ENCODE measurements at places on chromosomes 13 and 19. TPM values are rescaled to one million over a fixed set of nuclear protein-coding genes. Genes with fewer than 3 reads are reported as not detected.
A peak's percentile ranks its signal among the peaks of the same experiment; 100 is the strongest.

DNA sequence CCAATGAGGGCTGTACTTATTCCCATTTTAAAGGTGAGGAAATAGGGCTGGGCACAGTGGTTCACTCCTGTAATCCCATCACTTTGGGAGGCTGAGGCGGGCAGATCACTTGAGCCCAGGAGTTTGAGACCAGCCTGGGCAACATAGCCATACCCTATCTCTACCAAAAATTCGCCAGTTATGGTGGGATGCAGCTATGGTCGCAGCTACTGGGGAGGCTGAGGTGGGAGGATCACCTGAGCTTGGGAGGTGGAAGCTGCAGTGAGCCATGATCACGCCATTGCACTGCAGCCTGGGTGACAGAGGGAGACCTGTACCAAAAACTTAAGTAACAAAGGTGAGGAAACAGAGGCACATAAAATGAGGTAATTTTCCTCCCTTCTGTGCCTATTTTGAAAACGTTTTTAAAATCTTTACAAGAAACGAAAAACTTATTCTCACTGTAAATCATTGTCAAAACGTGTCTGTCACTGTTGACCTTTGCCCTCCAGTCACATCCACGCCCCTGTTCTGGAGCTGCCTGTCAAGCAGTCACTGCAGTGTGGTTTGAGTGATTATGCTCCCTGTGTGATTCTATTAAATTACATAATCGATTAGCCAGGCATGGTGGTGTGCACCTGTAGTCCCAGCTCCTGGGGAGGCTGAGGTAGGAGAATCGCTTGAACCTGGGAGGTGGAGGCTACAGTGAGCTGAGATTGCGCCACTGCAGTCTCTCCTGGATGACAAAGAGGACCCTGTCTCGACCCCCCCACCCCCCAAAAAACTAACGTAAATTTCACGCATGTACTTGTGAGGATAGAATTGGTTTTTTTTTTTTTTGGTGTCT lies 12.5 kb downstream of the NOP53 start:
- peaks cover 46% of the 10 kb centered on the region for H3K36me3 ChIP-seq
- H3K4me1 ChIP-seq: no peaks in the 10 kb centered on the region
- H3K4me3 ChIP-seq: no peak overlapping the region
- H3K27me3 ChIP-seq: no peaks in the 10 kb centered on the region
- DNase-seq: no peak

DNA sequence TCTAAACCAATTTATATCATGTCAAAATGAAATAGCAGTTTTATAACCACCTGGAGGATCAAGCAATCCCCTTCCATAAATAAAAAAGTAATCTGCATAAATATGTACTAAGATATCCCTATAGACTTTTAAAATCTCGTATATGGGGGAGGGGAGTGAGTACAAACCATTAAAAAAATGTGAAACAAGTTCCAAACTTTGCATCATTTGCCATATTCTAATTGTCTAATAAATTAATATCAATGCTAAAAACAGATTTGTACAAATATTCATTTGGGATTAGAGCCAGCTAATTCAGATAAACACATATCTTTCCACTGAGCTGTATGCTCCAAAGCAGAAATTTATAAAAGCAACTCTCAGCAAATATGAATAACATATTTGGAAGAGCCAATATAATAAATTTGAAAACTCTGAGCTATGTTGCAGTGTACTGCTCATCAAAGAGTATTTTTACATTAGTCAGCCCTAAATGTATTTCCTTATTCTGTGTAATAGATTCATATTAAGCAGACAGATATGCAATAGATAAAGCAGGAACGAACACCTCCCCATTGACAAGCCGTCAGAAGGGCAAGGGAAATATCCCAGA lies 970.2 kb downstream of the EFNB2 start:
- no peak overlapping the region for H3K27ac ChIP-seq
- H3K4me1 ChIP-seq: no peaks in the 10 kb centered on the region
- no peak overlapping the region for H3K4me3 ChIP-seq
- H3K27me3 ChIP-seq: no peaks in the 10 kb centered on the region

GRCh38 chr19:48953990-48954594 lies 583 bp upstream of the BAX start:
- peak overlapping the region; percentile 78 for H3K4me3 ChIP-seq
- peaks cover 34% of the 10 kb centered on the region for H3K36me3 ChIP-seq
- peak overlapping the region; percentile 84 for H3K27ac ChIP-seq
- no peaks in the 10 kb centered on the region for H3K27me3 ChIP-seq
- no peak for DNase-seq

- no peaks in the 10 kb centered on the region for H3K27me3 ChIP-seq
- no peak overlapping the region for H3K27ac ChIP-seq
Measured at GRCh38 chr19:18969931-18970659, 29.1 kb upstream of the HOMER3 start.

DNA sequence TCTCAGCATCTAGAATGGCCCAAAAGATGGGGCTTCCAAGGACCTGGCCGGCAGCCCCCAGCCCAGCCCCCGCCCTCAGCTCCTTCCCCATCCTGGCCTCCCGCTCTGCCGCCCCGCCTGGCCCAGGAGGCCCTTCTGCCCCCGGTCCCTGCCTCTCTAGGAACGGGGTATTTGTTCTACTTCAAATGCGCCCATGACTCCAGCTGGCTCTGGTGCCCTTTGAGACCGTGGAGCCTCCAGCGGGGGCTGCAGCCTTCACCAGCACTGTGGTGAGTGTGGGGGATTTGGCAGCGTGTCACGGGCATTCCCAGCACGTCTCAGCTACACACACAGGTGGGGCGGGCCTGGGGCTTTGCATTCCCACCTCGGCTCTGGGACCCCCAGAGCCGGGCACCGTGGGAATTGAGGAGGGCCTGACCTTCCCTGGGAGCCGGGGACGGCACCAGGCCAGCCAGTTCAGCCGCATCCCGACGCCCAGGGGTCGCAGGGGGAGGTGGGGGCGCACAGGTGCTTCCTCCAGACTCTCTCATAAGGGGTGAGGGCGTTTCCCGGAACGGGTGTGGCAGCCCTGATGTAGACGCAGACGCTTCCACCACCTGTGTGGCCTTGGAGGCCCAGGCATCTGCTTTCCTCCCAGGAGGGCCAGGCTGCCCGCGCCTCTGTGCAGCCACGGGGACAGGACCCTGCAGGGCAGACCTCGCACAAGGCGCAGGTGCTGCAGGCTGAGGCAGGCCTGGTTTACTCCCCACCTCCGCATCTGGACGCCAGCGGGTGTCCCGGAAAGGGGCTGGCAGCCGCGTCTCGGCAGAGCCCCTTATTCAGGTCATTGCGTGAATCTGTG lies 947 bp downstream of the ATP4B start:
- no peaks in the 10 kb centered on the region for H3K4me1 ChIP-seq
- H3K4me3 ChIP-seq: no peak overlapping the region
- no peak for DNase-seq
- peaks cover 14% of the 10 kb centered on the region for H3K27me3 ChIP-seq

GRCh38 chr19:34254698-34255432 lies 511 bp downstream of the GARRE1 start:
- DNase-seq: peak; percentile 37
- peak overlapping the region; percentile 86 for H3K4me3 ChIP-seq
- H3K4me1 ChIP-seq: peaks cover 24% of the 10 kb centered on the region
- H3K27me3 ChIP-seq: no peaks in the 10 kb centered on the region

DNA sequence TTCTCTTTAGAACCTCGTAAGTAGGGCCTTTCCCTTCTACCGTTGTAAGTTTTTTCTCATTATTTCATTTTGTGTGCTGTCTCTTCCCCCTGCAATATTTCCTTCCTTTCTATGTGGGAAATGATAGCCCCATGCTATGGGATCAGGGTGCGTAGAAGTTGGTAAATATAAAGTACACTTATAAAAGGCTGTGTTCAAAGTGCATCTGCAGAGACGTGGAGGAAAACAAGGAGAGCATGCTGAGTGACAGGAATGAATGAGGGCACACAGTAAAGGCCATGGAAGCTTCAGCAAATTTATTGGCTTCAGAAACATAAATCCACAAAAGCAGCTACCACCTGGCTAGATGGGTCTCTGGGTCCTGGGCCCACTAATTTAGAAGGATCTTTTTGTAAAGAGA lies 21.6 kb upstream of the SPRY2 start:
- H3K4me1 ChIP-seq: no peaks in the 10 kb centered on the region
- no peak overlapping the region for H3K27ac ChIP-seq
- no peak for DNase-seq
- no peaks in the 10 kb centered on the region for H3K36me3 ChIP-seq
- H3K4me3 ChIP-seq: no peak overlapping the region
- no peaks in the 10 kb centered on the region for H3K27me3 ChIP-seq

- H3K27ac ChIP-seq: no peak overlapping the region
- H3K36me3 ChIP-seq: no peaks in the 10 kb centered on the region
- no peak for DNase-seq
- H3K4me1 ChIP-seq: no peaks in the 10 kb centered on the region
- H3K4me3 ChIP-seq: no peak overlapping the region
Measured at GRCh38 chr13:35917252-35917941, 213.8 kb downstream of the DCLK1 start.

DNA sequence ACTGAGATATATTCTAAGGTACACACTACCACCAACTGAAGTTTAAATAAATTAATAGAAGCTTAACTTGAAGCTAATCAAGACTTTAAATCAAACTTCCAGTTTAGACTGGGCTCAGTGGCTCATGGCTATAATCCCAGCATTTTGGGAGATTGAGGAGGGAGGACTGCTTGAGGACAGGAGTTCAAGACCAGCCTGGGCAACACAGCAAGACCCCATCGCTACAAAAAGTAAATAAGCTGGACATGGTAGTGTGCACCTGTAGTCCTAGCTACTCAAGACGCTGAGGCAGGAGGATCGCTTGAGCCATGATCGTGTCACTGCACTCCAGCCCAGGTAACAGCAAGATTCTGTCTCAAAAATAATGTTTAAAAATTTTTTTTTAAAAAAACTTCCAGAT lies 8.6 kb downstream of the KPNA3 start:
- peaks cover 16% of the 10 kb centered on the region for H3K36me3 ChIP-seq
- H3K4me1 ChIP-seq: peaks cover 12% of the 10 kb centered on the region
- no peak for DNase-seq
- no peak overlapping the region for H3K27ac ChIP-seq

- H3K4me3 ChIP-seq: no peak overlapping the region
- H3K4me1 ChIP-seq: no peaks in the 10 kb centered on the region
- peaks cover 3% of the 10 kb centered on the region for H3K27me3 ChIP-seq
- DNase-seq: no peak
- H3K27ac ChIP-seq: no peak overlapping the region
- H3K36me3 ChIP-seq: no peaks in the 10 kb centered on the region
Measured at GRCh38 chr13:106756446-106756845, 188.5 kb upstream of the ARGLU1 start.

DNA sequence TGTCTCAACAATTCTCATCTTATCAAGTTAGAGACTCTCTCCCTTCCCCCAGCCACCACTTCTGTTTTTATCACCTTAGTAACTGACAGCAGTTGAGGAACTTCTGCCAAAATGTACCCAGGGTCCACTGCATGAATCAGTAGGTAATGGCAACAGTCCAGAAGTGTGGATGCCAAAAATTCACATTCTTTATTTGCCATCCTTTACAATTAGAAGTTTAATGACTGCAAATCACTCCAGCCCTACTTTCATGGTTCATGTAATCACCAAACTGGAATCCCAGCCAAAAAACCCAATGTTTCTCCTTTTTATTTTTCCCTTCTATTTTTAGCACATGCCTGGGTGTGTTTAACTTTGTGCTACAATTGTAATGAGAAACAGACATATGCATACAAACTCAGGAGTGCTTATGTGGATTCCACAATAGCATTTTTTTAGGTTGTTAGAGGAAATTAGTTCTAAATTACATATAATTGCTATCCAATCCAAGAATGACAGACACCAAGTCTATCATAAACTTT lies 243.5 kb downstream of the RGCC start:
- DNase-seq: no peak
- peaks cover 4% of the 10 kb centered on the region for H3K36me3 ChIP-seq
- H3K4me3 ChIP-seq: no peak overlapping the region
- H3K27ac ChIP-seq: no peak overlapping the region
- no peaks in the 10 kb centered on the region for H3K27me3 ChIP-seq

DNA sequence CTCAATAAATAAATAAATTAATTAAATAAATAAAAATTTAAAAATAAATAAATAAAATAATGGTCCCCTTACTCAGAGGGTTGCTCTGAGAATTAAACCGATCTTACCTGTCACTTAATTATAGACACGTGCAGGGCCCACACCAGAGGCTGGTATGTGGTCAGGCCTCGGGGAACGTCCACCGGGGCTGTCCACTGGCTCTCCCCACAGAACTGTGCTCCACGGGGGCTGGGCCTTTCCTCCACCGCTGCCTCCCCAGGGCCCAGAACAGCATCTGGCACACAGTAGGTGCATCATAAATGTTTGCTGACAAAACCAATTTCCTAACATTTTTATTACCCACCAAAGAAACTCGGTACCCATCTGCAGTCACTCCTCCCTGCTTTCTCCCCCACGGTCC lies 69.2 kb downstream of the CEBPG start:
- no peak overlapping the region for H3K4me3 ChIP-seq
- H3K27ac ChIP-seq: no peak overlapping the region
- no peaks in the 10 kb centered on the region for H3K27me3 ChIP-seq
- H3K36me3 ChIP-seq: no peaks in the 10 kb centered on the region
- H3K4me1 ChIP-seq: peaks cover 11% of the 10 kb centered on the region
- DNase-seq: no peak

DNA sequence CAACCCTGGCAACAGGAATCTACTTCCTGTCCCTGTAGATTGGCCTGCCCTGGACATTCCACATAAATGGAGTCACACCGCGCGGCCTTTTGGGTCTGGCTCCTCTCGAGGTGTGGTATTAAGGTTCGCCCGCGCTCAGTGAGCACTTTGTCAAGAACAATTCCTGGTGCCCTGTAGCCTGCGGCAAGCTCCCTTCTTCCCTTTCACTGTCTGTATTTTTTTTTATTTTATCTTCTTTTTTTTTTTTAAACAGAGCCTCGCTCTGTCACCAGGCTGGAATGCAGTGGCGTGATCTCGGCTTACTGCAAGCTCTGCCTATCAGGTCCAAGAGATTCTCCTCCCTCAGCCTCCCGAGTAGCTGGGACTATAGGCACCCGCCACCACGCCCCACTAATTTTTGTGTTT lies 28.3 kb downstream of the PEX11G start:
- no peak overlapping the region for H3K4me3 ChIP-seq
- H3K27me3 ChIP-seq: no peaks in the 10 kb centered on the region
- H3K4me1 ChIP-seq: no peaks in the 10 kb centered on the region
- no peak overlapping the region for H3K27ac ChIP-seq

- H3K4me1 ChIP-seq: peaks cover 12% of the 10 kb centered on the region
- H3K27ac ChIP-seq: peak overlapping the region; percentile 39
- H3K36me3 ChIP-seq: peaks cover 6% of the 10 kb centered on the region
- H3K4me3 ChIP-seq: peak overlapping the region; percentile 55
Measured at GRCh38 chr13:48817166-48817802, 158.4 kb upstream of the FNDC3A start.

Gene ZNF8
- 4.5 TPM for total RNA-seq

- no peak for DNase-seq
- H3K4me3 ChIP-seq: no peak overlapping the region
- H3K4me1 ChIP-seq: no peaks in the 10 kb centered on the region
- no peak overlapping the region for H3K27ac ChIP-seq
Measured at GRCh38 chr19:21308773-21309172, 20.4 kb downstream of the ZNF708 start.

- H3K27ac ChIP-seq: no peak overlapping the region
- H3K4me1 ChIP-seq: no peaks in the 10 kb centered on the region
- H3K4me3 ChIP-seq: no peak overlapping the region
Measured at GRCh38 chr13:55967055-55967454, 1173.7 kb upstream of the PRR20A start.

- no peaks in the 10 kb centered on the region for H3K36me3 ChIP-seq
- no peak overlapping the region for H3K27ac ChIP-seq
- no peak overlapping the region for H3K4me3 ChIP-seq
- no peaks in the 10 kb centered on the region for H3K27me3 ChIP-seq
- no peak for DNase-seq
- no peaks in the 10 kb centered on the region for H3K4me1 ChIP-seq
Measured at GRCh38 chr13:70856711-70857110, 748.5 kb upstream of the KLHL1 start.
